ENCODE measurements at places on chromosomes 12 and 14.

GRCh38 chr12:120214626-120215356 lies 13.9 kb upstream of the RPLP0 start:
- DNase-seq: no peak

DNA sequence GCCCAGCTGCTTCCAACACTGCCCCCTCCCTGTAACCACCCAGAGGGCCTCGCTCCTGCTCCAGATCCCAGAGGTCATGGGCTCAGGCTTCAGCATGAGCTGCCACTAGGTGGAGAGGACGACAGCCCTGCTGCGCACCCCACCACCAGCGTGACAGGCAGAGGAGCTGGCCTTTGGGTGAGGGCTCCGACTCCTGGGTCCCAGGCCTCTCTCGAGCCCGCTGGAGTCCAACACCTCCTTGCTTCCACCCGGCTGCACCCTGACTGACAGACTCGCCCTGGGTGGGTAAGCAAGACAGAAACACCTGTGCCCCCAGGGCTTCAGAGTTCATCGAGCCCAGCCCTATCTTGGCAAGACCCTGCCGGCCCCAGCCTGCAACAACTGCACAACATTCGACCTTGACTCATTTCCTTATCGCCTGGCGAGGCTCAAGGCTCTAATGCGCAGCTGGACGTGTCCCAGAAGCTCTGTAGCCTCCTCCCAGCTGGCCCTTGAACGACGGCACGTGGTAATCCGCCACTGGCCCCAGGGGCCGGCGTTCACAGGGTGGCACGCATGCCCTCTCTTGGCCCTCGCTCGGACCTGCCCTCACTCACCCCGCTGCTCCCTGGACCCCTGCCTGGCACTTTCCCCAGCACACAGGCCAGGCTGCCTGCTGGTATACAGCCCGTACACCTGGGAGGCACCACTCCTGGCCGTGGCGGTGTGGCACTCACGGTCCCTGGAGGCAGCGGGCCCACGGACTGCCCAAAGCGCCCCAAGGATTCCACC lies 28.0 kb downstream of the VPS37B start:
- DNase-seq: no peak

DNA sequence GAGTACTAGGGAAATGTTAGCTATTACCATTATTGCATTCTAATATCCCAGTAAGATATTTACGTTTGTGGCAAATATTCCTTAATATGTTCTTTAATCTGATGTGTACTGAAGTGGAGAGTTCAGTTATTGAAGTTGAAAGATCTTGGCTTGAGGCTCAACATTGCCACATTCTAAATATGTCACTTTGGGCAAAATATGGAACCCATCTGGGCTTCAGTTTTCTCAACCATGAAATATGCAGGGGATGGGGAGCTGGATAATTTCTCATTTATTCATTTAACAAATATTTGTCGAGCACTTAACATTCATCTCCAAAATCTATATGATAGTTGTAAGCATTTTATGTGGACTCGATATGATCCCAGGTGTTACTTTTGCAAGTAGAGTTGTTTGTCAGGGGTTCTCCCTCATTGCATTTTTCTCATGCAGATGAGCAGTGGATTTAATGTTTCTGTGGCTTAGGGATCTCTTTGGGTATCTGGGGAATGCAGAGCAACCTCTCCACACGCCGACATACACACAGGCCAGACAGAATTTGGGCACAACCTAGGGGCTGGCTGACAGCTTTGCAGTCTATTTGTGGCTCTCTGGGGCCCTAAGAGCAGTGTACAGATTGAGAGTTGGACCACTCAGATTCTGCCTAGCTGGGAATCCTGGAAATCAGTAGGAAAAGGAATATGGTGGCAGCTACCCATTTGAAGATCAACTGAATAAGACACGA lies 26.6 kb upstream of the APPL2 start:
- no peak for DNase-seq

GRCh38 chr14:32013083-32013482 lies 64.0 kb upstream of the ARHGAP5 start:
- DNase-seq: no peak

DNA sequence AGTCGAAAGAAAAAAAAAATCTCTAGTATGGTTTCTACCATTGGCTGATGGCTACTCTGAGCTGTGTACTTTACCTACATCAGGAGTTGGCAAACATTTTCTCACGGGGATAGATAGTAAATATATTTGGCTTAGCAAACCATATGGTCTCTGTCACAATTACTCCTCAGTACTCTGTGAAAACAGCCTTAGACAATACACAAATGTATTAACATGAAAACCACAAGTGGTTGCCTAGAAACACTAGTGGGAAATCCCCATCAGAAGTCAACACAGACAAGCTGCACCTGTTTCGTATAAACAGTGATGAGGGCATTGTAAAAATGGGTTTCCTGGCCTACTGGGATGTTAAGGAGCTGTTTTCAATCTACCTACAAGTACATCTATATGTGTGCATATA lies 84.6 kb upstream of the NAV3 start:
- DNase-seq: no peak

GRCh38 chr12:92002673-92003382 lies 142.8 kb downstream of the BTG1 start:
- DNase-seq: no peak

GRCh38 chr12:77847680-77848431 lies 17.2 kb downstream of the NAV3 start:
- DNase-seq: no peak

DNA sequence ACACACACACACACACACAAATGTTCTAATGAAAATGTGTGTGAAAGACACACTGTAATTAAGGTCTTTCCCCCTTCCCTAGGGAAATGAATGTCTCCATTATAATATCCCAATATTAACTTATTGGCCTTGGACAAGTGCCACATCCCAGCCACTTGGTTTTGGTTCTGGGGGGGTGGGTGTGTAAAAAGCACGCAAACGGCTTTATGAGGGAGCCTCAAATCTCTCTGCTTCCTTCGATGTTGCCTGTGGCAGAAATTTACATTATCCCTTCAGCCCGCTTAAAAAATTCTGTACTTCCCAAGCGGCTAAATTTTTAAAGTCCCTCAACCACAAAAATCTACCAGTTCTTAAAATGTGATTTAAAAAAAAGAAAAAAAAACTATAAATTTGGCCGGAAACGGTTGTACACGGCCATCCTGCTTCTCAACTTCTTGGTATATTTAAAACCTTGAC lies 432 bp downstream of the C14orf93 start:
- DNase-seq: no peak

DNA sequence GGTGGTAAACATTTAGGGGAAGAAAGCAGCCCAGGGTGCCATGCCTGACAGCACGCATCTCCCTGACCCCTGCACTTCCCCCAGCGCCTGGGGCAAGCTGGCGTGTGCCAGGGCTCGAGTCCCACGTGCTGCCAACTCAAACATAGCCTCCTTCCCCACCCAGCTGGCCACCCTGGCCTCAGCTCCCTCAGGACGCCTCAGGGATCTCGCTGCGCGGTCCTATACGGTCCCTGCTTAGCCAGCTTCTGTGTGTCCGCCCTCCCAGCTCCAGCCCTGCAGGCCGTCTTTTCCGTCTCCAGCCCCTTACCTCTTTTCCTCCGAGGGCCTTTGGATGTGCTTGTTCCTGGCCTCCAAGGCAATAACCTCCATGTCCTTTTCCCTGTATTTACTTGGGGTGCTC lies 71.0 kb downstream of the TESC start:
- no peak for DNase-seq

GRCh38 chr14:101184572-101184971 lies 281.1 kb upstream of the RTL1 start:
- no peak for DNase-seq

GRCh38 chr14:28272270-28272669 lies 494.3 kb upstream of the FOXG1 start:
- no peak for DNase-seq

- DNase-seq: no peak
Measured at GRCh38 chr14:32332415-32333316, 3.6 kb downstream of the AKAP6 start.

GRCh38 chr14:34785223-34786006 lies 71.0 kb upstream of the CFL2 start:
- DNase-seq: no peak

DNA sequence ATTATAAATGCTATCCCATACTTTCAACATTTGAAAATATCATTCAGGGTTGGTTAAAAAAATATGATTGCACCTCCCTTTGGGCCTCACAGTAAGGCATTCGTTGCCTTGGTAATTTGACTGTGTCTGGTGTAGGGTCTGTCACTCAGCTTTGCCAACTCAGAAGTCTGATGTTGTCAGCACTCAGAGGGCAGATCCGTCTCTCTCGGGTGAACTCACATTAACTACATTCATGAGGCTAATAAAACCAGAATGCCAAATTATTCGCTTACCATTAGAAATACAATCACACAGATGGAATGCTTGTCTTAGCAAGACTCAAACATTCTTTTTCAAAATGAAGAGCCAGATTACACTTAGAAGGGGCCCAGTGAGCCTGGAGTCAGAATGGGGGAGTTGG lies 53.0 kb downstream of the NPAS3 start:
- no peak for DNase-seq

- DNase-seq: no peak
Measured at GRCh38 chr12:75591628-75592027, 80.2 kb upstream of the KRR1 start.

GRCh38 chr12:71201136-71201679 lies 43.4 kb upstream of the TSPAN8 start:
- DNase-seq: no peak

DNA sequence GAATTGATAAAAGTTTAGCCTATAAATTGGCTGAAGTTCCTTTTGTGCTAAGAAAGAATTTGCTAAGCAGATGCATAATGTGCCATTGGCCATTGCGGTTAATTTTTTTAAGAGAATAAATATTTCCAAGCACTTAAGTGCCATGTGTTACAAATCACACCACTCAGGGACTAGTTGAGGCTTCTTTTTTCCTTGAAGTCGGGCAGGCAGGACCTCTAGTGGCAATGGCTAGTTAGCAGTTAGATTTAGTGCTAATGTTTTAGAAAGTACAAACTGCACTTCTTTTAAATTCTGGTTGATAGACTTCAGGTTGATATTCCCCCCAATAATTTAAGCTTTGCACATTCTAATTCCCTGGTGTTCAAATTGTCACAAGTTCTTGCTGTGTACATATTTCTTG lies 294.3 kb downstream of the APAF1 start:
- DNase-seq: no peak

DNA sequence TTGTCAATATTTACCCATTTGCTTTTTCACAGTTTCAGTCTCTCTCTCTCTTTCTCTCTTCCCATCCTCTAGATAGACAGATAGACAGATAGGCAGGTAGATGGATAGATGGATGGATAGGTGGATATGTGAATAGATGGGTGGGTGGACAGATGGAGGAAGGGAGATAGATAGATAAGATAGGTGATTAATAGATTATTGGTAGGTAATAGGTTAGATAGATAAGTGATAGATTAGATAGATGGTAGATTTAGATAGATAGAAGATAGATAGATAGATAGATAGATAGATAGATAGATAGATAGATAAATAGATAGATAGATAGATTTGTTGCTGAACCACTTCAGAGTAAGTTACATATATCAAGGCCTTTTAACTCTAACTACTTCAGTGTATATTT lies 148.2 kb downstream of the SLC15A4 start:
- no peak for DNase-seq

DNA sequence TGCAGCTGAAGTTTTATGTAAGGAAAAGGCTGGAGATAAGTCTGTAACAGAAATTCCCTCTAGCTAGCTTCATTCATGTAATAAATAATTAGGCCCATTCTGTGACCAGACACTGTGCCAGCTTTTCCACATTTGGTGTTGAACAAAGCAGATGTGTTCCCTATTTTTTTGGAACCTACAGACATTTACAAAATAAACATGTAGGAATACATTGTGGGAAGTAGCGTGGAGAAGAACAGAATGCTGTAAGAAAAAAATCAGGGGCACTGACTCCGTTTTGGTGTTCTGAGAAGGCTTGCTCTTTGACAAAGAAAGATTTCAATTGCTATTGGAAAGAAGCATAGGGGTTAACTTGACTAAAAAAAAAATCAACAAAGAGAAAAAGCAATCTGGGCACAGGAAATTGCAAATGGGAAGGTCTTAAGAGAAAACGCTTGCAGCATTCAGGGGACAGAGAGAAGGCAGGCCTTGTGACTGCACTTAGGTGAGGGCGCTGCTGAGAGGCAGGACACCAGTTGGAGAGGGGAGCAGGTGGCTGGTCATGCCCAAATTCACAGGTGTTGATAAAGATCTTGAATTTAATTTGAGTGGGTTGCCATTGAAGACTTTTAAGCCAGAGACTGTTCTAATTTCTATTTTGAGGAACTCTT lies 4.0 kb downstream of the FAR2 start:
- no peak for DNase-seq

- DNase-seq: no peak
Measured at GRCh38 chr12:112007945-112008344, 5.0 kb downstream of the TMEM116 start.

DNA sequence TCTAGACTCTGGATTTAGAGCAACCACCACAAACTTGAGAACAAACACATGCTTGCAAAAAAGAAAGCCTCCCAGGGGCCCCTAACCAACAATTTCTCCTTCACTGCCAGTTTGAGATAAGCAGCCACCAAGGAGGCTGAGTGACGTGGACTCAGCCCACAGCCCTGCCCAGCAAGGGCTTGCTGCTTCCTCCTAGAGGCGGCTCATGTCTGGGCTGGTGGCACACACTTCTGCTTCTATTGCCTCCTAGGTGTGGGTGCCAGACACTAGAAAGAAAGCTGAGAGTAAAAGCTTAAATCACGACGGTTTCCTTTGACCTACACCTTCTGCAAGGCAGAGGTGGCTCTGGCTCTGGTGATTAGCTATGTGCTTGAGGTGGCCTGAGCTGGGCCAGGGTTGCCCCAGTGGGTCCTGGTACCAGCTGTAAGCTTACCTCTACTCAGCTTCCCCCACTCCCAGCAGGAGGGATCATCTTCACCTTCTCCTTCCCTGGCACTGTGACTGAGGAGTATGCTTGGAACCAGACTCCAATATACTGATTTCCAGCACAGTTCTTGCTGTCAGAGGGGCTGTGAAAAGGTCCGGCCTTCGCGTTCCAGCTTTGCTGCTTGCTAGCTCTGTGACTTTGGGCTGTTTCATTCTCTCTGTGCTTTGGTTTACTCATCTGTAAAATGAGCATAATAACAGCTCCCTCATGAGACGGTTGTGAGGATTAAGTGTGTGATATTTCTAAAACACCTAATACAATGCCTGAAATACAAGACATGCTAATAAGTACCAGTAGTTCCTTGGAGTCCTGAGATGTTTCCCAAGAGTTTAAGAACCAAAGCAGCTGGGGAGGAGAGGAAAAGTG lies 89.7 kb upstream of the PARP11 start:
- DNase-seq: peak; percentile 86

DNA sequence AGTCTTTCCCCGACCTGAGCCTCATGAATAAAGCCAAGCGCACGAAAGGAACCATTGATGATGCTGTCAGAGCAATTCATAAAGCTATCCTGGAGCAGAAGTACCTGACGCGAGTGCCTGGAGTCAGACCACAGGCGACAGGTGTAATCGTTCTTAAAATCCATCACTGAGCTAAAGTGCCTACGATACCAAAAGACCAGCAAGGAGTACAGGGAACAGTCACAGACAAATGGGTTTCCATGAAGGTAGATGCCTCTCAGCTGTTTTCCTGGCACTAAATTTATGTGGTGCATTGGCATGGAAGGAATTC lies 1.4 kb upstream of the PCED1B start:
- DNase-seq: no peak

All from CD4-positive, alpha-beta T cell treated with Interleukin-17A for 4 hours (primary cell).